ENCODE measurements at places on chromosomes 7 and 10. TPM values are rescaled to one million over a fixed set of nuclear protein-coding genes. Genes with fewer than 3 reads are reported as not detected.
A peak's percentile ranks its signal among the peaks of the same experiment; 100 is the strongest.

GRCh38 chr7:90613088-90613498 is 17.0 kb downstream of the CDK14 start:
- H3K36me3 ChIP-seq: no peaks in the 10 kb centered on the region
- no peak overlapping the region for H3K27ac ChIP-seq
- no peaks in the 10 kb centered on the region for H3K27me3 ChIP-seq

- H3K4me1 ChIP-seq: peaks cover 37% of the 10 kb centered on the region
- no peaks in the 10 kb centered on the region for H3K27me3 ChIP-seq
- no peak for DNase-seq
- H3K4me3 ChIP-seq: peak overlapping the region; percentile 83
- peaks cover 18% of the 10 kb centered on the region for H3K36me3 ChIP-seq
- H3K27ac ChIP-seq: peak overlapping the region; percentile 97
These were observed 24.9 kb upstream of the SFRP5 start for GRCh38 chr10:97796651-97797050.

- H3K36me3 ChIP-seq: no peaks in the 10 kb centered on the region
- no peak overlapping the region for H3K27ac ChIP-seq
- no peak for DNase-seq
- no peak overlapping the region for H3K4me3 ChIP-seq
These were observed 25.4 kb downstream of the HECW1 start for GRCh38 chr7:43137811-43138210.

GRCh38 chr10:113801569-113801968 is 50.1 kb downstream of the PLEKHS1 start:
- H3K27ac ChIP-seq: no peak overlapping the region
- peaks cover 2% of the 10 kb centered on the region for H3K4me1 ChIP-seq
- H3K36me3 ChIP-seq: no peaks in the 10 kb centered on the region
- H3K4me3 ChIP-seq: no peak overlapping the region
- no peak for DNase-seq

DNA sequence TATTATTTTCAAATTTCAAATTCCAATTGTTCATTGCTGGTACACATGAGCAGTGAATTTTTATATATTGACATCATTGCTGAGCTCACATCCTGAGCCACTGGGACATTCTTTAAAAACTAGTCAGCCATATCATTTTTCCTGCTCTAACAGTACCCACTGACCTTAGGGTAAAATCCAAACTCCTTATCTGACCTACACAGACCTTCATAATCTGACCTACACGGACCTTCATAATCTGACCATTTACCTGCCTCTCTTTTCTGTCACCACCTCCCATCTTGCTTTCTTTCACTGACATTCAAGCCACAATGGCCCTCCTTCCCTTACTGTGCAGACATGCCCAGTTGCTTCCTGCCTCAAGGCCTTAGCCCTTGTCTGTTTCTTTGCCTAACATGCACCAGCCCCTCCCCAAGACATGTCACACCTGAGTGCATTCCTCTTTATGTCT is 16.1 kb upstream of the CUZD1 start:
- H3K27me3 ChIP-seq: no peaks in the 10 kb centered on the region
- no peak overlapping the region for H3K4me3 ChIP-seq
- peaks cover 6% of the 10 kb centered on the region for H3K4me1 ChIP-seq
- peak overlapping the region; percentile 35 for H3K27ac ChIP-seq

GRCh38 chr10:31940839-31941653 is 12.4 kb upstream of the ARHGAP12 start:
- no peak overlapping the region for H3K27ac ChIP-seq
- H3K4me1 ChIP-seq: peaks cover 18% of the 10 kb centered on the region
- H3K27me3 ChIP-seq: no peaks in the 10 kb centered on the region
- H3K36me3 ChIP-seq: no peaks in the 10 kb centered on the region
- no peak overlapping the region for H3K4me3 ChIP-seq

DNA sequence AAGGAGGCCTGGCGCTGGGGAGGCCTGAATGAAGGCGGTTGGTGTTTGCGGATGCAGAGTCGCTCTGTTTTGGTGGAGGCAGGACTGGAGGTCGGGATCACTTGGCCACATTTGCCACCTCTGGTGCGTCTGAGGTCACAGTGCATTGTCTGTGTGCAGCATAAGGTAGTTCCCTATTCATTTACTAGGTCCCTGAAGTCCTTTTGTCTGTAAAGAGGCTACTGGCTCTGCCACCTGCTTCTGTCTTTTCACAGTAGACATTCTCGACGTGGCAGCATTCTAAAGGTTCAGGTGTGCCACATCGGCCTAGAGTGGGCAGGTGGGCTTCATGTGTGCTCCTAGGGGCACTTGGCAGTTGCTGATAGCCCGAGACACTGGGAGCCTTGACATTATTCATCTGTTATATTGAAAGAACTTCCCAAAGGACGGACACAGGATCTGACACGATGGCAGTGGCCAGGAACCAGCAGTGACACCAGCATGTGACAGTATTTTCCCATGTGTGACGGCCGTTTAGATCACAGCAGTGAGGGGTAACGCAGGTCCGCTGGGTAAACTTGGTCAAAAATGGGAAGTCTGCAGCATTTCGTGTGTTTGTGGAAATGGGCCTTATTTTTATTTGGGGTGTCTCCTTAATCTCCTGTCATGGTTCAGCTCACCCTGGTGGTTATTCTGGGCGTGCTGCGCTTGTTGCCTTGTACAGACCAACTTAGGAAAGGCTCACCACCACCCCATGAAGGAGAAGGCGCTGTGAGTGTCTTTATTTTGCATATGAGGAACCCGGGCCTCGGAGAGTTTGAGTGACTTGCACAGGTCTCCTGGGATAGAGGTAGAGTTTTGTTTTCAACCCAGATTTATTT is 5.9 kb downstream of the MGMT start:
- H3K27me3 ChIP-seq: no peaks in the 10 kb centered on the region
- no peak overlapping the region for H3K27ac ChIP-seq
- H3K4me1 ChIP-seq: peaks cover 5% of the 10 kb centered on the region
- no peak for DNase-seq

DNA sequence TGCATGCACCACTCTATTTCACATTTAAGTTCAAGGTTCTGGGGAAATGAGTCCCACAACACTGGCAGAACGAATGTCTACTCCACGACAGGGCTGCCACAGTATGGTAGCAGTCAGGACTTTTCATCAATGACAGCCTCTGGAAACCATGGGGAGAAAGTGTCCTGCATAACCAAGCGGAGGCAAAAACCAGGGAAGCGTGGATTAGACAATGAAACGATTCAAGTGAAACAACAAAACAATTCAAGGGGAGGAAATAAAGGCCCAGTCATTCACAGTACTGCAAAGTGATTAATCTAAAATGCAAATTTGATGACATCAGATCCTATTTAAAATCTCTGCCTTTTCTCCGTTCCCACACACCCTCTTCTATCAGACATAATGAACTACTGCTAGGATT is 168.2 kb downstream of the DPY19L1 start:
- DNase-seq: no peak
- H3K4me1 ChIP-seq: no peaks in the 10 kb centered on the region
- no peaks in the 10 kb centered on the region for H3K36me3 ChIP-seq
- no peak overlapping the region for H3K27ac ChIP-seq
- no peak overlapping the region for H3K4me3 ChIP-seq

DNA sequence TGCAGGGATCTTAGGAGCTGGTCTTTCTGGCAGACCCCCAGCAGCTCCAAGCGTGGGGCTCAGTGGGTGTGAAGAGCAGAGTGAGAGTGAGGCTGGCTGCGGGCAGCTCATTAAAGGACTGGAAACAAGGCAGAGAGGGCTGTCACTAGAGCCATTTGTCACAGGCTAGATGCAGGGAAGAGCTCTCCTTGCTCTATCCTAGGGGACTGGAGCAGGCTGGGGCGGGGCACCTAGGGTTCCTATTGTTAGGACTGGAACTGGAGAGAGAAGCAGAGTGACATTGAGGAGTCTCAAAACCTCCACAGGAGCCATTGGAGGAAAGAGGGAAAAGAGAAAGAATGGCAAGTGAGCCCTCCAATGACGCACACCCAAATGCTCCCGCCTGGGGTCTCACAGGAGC is 772 bp upstream of the DDC start:
- H3K27me3 ChIP-seq: no peaks in the 10 kb centered on the region
- no peak overlapping the region for H3K4me3 ChIP-seq
- no peaks in the 10 kb centered on the region for H3K4me1 ChIP-seq
- DNase-seq: no peak
- no peaks in the 10 kb centered on the region for H3K36me3 ChIP-seq

DNA sequence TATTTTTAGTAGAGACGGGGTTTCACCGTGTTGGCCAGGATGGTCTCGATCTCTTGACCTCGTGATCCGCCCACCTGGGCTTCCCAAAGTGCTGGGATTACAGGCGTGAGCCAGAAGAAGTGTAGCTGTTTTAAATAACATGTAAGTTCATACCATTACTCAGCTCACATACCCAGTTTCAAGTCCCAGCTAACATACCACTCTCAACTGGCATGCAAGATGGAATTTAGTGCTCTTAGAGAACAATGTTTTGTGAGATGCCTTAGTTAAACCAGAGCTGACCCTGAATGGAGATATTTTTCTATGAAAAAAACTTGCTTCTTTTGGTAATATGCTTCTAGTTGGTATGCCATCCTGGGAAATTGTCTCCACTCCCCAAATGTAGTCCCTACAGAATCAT is 37.3 kb downstream of the HBP1 start:
- H3K27ac ChIP-seq: no peak overlapping the region
- H3K4me3 ChIP-seq: no peak overlapping the region
- no peaks in the 10 kb centered on the region for H3K27me3 ChIP-seq
- peaks cover 28% of the 10 kb centered on the region for H3K36me3 ChIP-seq
- DNase-seq: no peak

- no peak for DNase-seq
- no peaks in the 10 kb centered on the region for H3K36me3 ChIP-seq
- no peak overlapping the region for H3K27ac ChIP-seq
- no peak overlapping the region for H3K4me3 ChIP-seq
These were observed 11.0 kb upstream of the TNKS2 start for GRCh38 chr10:91787258-91787657.

DNA sequence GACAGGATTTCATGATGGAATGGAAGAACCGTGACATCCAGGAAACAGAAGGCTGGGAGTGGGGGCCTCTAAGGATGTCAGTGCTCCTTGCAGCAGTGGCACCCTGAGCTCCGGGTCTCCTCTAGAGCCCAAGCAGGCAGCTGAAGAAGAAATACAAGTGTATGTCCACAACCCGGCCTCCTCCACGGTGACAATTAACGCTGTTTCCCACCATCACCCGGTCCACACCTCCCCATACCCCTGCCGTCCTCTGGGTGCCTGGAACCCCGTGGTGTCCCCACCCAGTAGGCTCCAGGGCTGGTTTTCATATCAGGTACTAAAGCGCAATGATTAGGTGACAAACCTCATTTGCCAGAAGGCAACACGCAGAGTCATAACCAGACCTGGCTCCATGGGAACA is 30.3 kb downstream of the GRID1 start:
- no peak overlapping the region for H3K27ac ChIP-seq
- no peak for DNase-seq
- no peaks in the 10 kb centered on the region for H3K4me1 ChIP-seq

The CTTNBP2 gene
- total RNA-seq: not detected

The CUBN gene
- 3.7 TPM for total RNA-seq

The GDF2 gene
- total RNA-seq: not detected

The CALHM3 gene
- 0.17 TPM for total RNA-seq

The FXYD4 gene
- total RNA-seq: not detected

Measured in activated naive CD8-positive, alpha-beta T cell treated with anti-CD3 and anti-CD28 coated beads, Interleukin-2, amount 10 ng/mL, durations not matched to agents 7 days and 5 days (primary cell).